ENCODE measurements at places on chromosomes 13 and 19. TPM values are rescaled to one million over a fixed set of nuclear protein-coding genes. Genes with fewer than 3 reads are reported as not detected.

- no peak for DNase-seq
Observed at GRCh38 chr13:79626924-79627323, 146.0 kb downstream of the NDFIP2 start.

The ZNF28 gene
- total RNA-seq = 9.5 TPM

The SLITRK5 gene
- total RNA-seq = not detected

The PLVAP gene
- 0.08 TPM for total RNA-seq

The KISS1R gene
- 1.8 TPM for total RNA-seq

The C1QTNF9B gene
- total RNA-seq = not detected

- no peak for DNase-seq
Observed at GRCh38 chr13:33742321-33742720, 75.6 kb upstream of the RFC3 start.

- no peak for DNase-seq
Observed at GRCh38 chr19:335486-336066, 9.0 kb downstream of the MIER2 start.

The MARCHF2 gene
- total RNA-seq = 14.3 TPM
